ENCODE measurements at places on chromosomes 5 and 9.

DNA sequence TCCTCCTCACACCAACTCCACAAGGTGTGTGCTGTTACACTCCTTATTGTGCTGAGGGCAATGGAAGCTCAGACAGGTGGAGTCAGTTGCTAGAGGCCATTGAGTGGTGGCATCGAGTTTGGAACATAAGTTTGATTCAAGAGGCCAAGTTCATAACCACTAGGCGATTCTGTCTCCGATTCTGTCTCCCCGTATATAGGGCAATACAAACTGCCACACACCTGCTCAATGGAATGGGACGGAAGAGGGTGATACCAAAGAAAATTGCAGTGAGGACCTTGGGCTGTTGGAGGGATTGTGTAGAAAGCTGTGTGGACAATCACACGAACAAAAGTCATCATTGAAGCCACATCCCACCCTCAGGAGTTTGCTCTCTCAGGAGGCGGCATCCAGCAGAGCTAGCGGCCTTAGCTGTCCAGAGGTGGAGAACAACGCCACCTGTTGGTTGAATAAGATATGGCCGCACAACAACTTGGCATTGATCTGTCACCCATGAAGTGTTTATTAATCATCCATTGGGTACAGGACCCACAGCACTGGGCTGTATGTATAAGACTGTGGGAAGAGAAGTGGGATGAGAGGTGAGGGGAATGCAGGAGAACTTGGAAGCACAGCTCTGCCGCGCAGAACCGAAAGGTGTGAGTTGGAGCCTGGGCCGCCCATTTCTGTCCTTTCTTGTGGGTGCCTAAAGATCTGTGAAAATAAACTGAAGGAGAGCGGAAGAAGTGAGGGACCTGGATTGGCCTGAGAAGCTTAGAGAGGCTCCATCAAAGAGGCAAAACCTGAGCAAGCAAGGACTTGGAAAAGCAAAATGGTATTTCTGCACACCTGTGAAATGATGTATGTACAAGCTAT, 16.1 kb upstream of the NEUROG1 start:
- DNase-seq = peak; percentile 12

- no peak for DNase-seq
Measured at GRCh38 chr5:157689942-157690689, 18.8 kb downstream of the C5orf52 start.

- no peak for DNase-seq
Measured at GRCh38 chr9:129904734-129905133, 69.5 kb downstream of the USP20 start.

DNA sequence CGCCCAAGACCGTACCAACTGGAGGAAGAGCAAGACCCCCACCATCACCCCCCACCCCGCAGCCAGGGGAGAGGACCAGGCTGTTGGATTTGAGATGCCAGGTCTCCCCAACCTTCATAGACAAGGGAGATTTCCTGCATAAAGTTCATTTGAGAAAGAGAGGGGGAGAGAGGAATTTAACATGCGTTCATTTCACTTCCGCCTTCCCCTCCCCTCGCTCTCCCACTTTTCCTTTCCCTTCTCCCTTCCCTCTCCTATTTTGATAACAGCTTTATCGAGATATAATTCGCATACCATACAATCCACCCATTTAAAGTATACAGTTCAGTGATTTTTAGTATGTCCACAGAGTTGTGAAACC, 4.2 kb upstream of the NKX2-5 start:
- DNase-seq = no peak

DNA sequence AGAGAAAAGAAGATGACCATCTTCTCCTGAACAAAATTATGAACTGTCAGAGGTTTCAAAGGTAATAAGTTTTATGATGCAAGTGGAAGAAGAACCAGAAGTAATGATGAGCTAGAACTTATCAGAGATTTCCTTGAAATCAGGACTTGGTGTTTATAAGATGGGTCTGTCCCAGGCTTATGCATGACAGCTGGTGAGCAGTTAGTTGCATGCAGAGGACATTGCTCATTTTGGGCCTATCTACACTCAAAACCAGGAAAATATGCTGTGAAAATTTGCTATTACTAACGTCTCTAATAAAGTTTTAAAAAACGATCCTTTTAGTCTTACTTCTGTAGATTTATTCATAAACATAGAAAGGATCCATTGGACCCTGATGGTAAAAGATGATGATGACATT, 6.6 kb upstream of the STC2 start:
- DNase-seq = no peak

DNA sequence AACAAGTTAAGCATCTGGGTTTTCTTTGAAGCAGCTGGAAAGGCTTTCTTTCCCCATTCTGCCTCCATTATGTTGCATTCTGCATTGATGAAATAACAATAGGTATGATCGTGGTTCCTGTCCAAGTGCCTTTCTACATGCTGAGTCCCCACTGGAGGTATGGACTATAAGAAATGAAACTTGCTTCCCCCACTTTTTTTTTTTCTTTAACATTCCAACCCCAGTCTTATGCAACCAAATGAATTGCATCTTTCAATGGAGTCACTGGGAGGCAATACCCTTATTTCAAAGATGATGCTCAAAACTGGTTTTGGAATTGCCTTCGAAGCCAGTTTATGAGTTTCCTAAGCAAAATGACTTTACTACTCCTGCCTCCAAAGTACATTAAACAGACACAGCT, 58.9 kb downstream of the ARSB start:
- no peak for DNase-seq

GRCh38 chr5:83767409-83767992, 46.8 kb upstream of the HAPLN1 start:
- no peak for DNase-seq

DNA sequence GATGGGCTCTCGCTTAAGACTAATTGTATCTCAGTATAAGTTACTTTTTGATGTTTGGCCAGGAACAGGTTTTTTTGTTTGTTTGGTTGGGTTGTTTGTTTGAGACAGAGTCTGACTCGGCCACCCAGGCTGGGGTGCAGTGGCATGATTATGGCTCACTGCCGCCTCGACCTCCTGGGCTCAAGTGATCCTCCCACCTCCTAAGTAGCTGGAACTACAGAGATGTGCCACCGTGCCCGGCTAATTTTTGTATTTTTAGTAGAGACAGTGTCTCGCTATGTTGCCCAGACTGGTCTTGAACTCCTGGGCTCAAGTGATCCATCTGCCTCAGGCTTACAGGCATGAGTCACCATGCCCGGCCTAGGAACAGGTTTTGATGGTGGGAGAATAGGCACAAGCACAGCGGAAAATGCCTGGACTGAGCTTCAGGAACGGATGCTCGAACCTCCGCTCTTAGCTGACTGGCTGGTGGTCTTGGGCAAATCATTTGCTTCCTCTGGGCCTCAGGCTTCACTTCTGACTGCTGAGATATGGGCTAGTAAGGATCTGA, 11.4 kb upstream of the SYNPO start:
- no peak for DNase-seq

DNA sequence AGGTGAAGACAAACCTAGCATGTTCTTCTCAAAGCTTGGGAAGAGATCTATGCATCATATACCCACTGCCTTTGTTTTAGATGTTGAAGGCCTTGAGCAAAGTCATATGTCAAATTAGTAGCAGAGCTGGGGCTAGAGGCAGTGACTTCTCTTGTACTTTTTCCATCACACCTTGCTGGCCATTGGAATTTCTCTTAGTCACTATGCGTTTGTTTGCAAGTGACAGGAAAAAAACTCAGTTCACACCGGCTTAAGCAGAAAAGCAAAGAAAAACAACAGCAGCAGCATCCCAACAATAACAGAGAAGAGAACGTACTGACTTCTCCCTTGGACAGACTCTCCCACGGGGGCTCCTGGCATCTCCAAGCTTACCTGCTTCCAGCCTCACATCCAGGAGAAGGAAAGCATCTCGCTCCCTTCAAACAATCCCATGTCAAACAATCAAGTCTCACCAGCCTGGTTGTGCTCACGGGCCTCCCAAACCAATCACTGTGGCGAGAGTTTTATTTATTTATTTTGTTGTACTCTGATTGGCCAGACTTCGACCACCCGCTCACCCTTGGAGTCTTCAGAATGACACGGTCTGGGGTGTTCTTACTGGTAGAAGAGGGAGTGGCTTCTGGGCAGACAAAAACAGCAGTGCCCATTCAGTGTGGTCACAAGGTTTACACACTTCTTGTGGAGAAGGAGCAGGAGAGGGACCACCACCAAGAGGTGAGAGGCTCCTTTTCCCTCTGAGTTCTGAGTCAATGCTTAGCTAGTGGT, 83.8 kb upstream of the STC2 start:
- DNase-seq = no peak

GRCh38 chr9:36770025-36770424, 197.3 kb downstream of the MELK start:
- DNase-seq = no peak

DNA sequence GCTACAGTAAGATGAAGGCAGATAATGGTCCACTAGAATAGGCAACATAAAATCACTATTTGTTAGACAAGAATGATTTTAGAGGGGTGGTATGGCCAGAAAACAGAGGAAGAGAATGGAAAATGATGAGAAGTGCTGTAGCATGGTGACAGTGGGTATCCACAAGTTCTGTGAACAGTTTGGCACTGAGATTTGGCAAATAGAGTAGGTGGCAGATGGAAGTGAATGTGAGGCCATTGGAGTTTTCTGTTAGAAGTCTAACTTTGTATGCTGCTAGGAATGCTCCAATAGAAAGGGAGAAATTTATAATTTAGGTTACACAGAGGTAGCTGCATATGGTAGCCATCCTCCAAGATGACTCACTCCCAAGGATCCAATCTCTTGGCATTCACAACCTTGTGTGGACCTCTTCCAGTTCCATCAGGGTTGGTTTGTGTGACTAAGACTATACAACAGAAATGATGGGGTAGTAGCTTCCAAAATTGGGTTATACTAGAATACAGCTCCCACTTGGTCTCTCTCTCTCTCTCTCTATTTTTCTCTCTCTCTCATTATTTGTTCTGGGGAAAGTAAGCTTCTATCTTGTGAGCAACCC, 646.9 kb upstream of the ZNF608 start:
- DNase-seq = no peak

DNA sequence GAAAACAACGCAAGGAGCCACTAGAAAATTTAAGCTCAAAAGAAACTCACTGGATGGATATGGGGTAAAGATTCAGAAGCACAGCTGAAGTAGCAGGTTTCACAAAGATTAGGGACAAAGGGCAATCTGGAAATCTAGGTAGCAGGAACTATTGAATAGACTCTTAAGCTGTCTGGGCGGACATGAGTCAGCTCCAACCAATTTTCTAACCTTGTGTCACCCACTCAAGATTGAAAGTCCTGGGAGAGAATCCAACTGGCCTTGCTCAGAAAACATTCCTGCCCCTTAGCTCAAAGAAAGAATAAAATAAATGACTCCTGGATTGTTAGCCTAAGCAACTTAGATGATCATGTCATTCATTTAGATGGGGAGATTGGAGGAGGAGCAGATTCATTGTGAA, 69.2 kb downstream of the STK32A start:
- no peak for DNase-seq

DNA sequence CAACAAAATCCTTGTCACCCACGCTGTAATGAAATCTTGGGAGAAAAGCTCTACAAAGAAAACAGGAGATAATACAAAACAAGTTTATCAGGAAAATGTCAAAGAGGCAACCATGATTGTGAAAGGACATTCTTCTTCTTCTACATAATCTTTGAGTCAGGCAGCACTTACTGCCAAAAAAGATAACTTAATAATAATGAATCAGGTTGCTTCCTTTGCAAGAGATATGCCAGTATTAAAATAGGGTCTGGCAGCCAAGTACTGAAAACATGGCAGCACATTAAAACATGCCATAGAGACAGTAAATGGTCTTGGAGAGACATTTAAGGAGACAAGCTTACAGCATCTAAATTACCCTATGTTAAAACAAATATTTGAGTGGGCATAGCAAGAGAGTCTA, 1573.4 kb downstream of the EFNA5 start:
- no peak for DNase-seq

GRCh38 chr5:147445917-147446316, 64.0 kb downstream of the DPYSL3 start:
- DNase-seq = no peak

DNA sequence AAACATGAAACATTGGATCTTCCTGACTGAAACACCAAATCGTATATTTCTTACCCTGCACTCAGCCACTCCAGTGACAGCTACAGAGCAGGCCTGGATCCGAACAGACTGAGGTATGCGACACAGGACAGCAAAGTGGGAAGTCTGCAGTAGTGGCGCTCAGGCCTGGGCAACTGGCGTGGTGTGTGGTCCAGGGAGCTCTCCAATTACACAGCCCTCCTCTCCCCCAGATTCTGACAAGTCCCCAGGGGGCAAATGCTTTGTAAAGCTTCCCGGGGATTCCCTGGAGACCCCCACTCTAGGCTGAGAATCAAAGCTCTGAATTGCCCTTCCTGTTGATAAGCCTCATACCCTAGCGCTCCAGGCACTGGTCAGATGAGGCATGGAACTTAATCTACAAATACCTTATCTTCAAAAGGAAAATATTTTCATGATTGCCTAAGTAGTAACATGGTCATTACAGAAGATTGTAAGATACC, 104.8 kb upstream of the ERCC6L2 start:
- no peak for DNase-seq

- DNase-seq = no peak
Measured at GRCh38 chr5:1638658-1639400, 115.1 kb upstream of the LPCAT1 start.

DNA sequence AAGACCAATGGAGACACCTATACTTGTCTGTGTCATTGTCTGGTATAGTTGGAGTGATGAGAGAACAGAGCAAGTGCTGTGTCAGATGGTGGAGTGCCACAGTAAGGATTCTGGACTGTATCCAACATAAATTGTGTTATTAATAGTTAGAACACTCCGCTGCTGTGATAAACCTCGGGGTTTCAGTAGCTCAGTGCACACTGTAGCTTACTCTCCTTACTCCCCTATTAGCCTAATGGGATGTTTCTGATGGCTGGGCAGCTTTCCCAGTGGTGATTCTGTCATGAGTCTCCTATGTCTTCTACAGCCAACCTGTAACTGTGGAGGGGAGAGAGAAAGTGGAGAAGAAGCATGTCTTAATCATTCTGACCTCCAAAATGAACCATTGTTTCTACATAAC, 127.6 kb upstream of the PTCH1 start:
- DNase-seq = no peak

DNA sequence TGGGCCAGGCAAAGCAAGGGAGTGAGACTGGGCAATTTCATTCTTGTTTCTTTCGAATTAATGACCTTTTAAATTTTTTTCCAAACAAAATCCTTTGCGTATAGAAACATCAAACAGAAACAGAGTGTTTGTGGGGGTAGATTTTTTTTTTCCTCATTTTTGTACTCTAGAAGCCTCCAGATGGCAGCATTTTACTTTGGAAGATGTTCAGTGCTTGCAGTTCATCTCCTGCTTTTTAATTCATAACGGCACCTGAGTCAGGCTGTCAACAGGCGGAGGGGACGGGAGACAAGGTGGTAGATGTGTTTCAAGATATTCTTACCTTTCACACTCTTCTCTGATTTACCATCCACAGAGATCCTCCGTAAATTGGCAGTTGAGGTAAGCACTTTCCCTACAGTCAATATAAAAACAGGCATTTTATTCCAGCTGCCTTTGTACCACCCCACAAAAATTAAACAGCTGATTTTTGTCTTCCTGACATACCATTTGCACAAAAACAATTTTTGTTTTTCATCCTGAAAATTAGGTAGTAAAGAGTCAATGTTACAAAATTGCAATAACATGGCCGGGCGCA, 99.5 kb upstream of the FBXL17 start:
- DNase-seq = no peak

GRCh38 chr5:134525683-134526482, 413 bp downstream of the JADE2 start:
- peak; percentile 34 for DNase-seq

GRCh38 chr5:43514025-43514424, 923 bp downstream of the C5orf34 start:
- DNase-seq = no peak

GRCh38 chr5:128052780-128053179, 30.8 kb upstream of the SLC12A2 start:
- no peak for DNase-seq
